ENCODE measurements at places on chromosomes 2 and 18.

- DNase-seq, result no peak
Measured at GRCh38 chr2:72958542-72959385, 41.4 kb downstream of the EMX1 start.

DNA sequence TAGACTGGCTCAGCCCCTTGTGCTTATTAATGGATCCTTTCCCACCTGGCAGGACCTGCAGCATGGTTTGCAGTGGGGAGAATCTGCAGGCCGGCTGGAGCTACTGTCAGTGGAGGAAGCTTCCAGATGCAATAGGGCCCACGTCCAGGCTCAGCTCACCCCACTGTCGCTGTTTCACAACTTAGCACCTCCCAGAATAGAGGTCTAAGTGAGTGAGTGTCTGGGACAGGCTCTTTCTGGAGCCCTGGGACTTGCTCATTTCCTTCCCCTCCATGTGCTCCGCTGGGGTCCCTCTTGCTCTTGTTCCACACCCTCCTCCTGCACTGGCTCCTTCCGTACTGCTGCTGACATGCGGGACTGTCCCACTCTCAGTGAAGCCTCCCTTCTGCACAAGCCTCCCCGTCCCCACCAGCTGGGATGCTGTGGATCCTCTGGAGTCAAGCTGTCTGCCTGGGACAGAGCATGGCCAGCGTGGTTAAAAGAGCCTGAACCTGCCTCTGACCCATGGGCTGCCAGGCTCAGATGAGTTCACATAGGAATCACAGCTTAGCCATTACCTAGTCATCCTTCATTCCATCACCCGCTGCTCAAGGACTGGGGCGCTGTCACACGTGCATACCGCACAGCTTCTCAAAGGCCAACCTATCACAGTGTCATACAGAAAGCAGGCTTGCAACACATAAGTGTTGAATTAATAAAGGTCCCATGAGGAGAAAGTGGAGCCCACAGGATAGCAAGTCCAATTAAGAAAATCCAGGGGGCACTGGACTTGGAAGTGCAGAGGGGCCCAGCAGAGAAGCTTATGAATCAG, 135.9 kb downstream of the ACKR3 start:
- peak; percentile 76 for DNase-seq

- no peak for DNase-seq
Measured at GRCh38 chr2:122639711-122640110, 884.3 kb downstream of the TSN start.

GRCh38 chr2:153808679-153809078, 63.0 kb upstream of the GALNT13 start:
- no peak for DNase-seq

- peak; percentile 59 for DNase-seq
Measured at GRCh38 chr2:118169359-118170005, 81.2 kb downstream of the INSIG2 start.

DNA sequence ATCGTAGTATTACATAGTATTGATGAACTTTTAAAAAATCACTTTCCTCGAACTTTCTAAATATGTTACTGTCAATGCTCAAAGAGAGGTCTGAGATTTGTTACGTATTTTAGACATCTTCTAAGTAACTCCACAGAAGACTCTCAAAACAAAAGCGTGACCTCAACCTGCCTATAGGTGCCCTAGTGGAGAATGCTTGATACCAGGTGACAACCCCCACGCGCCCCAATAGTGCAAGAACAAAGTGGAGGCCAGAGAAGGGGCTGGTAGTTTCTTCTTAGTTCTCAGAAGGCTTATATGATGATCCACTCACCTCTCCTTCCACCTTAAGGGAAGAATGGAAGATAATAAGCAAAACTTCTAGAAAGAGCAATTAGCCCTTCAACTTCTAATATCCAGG, 102.6 kb downstream of the ANKRD44 start:
- DNase-seq, result no peak

GRCh38 chr2:241977557-241978300, 108.2 kb downstream of the RTP5 start:
- no peak for DNase-seq

DNA sequence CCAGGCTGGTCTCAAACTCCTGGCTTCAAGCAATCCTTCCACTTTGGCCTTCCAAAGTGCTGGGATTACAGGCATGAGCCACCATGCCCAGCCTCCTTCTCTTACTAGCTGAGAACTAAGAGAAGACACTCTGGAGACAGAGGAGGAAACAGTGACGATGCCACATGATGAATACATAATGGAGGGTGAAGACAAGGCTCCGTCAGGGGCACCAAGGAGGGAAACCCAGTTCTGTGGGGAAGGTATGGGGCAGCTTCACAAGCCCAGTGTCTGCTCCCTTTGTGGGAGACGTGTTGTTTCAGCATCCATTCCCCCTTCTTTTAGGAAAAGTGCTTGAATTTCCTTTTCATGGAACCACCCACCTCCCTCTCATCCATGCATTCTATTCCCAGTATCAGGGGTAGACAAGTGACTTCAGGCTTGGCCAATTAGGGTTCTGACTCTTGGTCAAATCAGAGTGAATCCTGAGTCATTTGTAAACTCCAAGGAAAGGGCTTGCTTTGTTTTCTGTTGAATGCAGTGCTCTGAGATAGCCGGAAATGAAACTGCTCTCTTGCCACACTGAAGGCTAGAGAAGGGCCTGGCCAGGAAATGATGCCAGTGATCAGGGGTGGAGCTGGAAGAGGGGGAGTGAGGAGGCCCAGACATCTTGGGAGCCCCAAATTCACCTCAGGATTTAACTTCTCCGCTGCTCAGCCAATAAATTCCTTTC, 23.7 kb downstream of the TMEM127 start:
- DNase-seq, result peak; percentile 90

DNA sequence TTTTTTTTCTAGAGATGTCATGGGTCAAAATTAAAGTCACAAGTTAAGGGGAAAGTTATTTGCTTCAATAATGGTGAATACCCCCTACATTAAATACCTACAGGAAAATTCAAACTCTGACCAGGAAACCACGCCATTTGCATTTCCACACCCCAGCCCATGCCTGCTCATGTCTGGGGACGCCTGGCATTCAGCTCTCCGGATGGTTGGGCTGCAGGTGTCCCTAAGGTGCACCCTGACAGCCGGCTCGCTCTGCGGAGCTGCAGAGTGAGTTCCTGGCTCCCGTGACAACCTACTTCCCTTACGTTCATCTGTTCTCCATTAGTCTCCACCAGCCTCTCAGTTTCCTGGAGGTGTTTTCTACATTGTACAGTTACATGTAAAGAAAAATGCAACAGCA, 122.7 kb upstream of the RIOK3 start:
- no peak for DNase-seq

- DNase-seq, result no peak
Measured at GRCh38 chr2:8485736-8486135, 196.1 kb upstream of the ID2 start.

DNA sequence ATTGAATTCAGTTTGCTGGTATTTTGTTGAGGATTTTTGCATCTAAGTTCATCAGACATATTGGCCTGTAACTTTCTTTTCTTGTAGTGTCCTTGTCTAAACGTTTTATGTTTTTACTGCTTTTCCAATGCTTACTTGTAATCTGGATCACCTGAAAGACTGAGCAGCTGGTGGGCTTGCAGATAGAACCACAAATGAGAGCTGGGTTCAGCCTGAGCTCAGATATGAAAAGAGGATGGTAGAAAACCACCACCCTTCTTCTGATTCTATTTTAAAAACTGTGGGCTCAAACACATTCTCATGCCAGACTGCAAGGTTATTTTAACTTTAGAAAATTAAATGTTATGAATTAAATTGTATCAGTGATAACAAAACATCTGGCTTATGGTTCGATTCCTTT, 70.8 kb downstream of the DDX18 start:
- no peak for DNase-seq

Measured in inflammatory macrophage (primary cell).